ENCODE measurements at places on chromosomes 5 and 9. TPM values are rescaled to one million over a fixed set of nuclear protein-coding genes. Genes with fewer than 3 reads are reported as not detected.

NDUFS6 gene
- polyA plus RNA-seq: 108 TPM

MXD3 gene
- 16.5 TPM for polyA plus RNA-seq

FGF18 gene
- 6.5 TPM for polyA plus RNA-seq

EDIL3 gene
- polyA plus RNA-seq: 21.1 TPM

DNA sequence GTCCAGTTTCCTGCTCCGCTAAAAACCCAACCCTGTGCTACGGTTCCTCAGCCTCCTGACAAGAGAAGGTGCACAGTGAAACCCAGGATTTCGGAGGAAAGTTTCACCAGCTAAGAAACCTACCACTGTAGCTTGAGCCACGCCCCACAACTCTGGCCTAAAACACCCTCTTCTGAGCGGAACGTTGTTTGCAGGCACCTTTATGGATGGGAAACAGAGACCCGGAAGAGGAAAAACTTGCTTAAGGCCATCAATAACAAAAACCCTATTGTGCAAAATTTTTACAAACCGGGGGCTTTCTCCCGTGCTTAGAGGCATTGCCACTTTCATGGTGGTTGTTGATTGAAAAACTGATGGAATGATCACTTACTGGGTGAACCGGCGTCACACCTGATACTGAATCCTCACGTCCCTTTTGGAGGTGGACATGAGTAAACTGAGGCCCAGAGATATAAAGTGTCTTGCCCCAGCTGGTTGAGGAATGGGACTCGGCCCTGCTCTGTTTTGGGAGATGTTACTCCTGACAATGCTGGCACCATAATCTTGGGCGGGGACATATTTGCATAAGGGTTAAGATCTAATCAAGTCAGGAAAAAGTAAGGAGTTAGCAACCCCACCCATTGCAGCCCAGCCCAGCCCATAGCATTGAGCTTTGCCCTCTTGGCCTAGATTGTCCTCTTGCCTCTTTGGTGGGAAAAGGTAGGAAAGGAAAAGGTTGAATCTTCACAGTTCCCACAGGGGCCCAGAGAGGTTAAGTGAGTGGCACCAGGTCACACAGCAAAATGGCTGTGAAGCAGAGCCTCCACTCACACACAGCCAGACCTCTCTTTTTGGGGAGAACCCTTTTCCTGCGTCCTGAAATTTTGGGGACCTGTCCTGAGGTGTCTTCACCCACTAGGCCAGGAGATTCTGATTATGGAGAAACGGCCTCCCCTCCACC, 23.2 kb upstream of the PTGS1 start:
- peaks cover 31% of the 10 kb centered on the region for H3K27me3 ChIP-seq
- H3K4me3 ChIP-seq: peak overlapping the region; percentile 70
- peak; percentile 42 for DNase-seq
- H3K27ac ChIP-seq: no peak overlapping the region
- H3K36me3 ChIP-seq: no peaks in the 10 kb centered on the region
- peaks cover 12% of the 10 kb centered on the region for H3K4me1 ChIP-seq

DNA sequence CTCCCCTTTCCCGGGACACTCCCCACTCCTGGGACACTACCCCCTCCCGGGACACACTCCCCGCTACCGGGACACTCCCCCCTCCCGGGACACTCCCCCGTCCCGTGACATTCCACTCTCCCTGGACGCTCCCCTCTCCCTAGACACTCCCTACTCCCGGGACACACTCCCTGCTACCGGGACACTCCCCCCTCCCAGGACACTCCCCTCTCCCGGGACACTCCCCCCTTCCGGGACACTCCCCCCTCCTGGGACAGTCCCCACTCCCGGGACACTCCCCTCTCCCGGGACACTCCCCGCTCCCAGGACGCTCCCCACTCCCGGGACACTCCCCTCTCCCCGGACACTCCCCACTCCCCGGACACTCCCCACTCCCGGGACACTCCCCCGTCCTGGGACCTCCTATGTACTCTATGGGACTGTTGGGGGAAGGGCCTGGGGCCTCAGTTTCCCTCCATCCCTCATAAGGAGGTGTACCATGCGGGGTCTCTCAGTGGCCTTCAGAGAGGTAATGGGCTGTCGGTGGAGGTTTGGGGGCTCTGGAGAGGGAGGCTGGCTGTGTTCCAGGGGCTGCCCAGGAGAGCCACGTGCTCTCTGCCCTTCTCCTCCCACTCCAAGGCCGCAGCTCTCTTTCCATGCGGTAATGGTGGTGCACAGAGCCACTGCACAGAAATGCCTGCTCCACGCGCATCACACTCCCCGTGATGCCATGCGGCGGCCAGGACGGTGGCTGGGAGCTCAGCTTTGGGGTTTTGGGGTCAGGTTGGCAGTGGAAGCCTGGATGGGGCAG, 96.2 kb downstream of the RXRA start:
- peak; percentile 73 for DNase-seq
- H3K27ac ChIP-seq: no peak overlapping the region
- no peaks in the 10 kb centered on the region for H3K4me1 ChIP-seq
- H3K36me3 ChIP-seq: no peaks in the 10 kb centered on the region
- H3K4me3 ChIP-seq: no peak overlapping the region
- no peaks in the 10 kb centered on the region for H3K27me3 ChIP-seq

DNA sequence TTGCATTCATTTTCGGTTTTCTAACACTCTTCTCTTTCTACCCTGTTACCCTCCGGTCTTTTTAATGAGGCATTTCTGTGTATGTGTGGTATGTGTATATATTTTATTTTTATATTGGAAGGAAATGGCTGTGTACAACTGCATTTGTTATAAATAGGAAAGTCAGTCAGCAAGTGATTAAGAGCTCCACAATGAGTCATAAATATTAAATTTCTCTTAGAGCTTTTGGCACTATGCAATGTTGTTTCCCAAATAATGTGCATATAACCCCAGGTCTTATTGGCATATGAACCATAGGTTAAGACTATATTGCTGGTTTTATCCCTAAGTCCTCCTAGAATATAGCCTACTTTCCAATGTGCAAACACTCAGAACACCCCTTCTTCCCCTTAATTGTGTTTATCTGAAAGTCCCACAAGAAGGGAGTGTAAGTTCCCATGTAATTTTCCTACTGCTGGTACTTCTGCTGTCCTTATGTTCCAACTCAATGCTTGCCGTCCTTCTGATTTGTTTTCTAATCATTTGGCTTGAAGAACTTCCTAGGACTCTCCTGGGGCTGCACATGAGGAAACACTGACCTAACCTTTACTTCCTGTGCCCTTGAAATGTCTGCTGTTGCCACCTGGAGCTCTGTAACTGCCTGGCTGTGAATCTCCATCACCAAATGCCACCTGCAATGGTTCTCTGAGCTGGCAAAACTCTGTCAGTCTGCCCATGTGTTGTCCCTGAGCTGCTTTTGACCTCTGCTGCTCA, 65.5 kb upstream of the PCSK5 start:
- H3K4me3 ChIP-seq: no peak overlapping the region
- DNase-seq: no peak
- no peaks in the 10 kb centered on the region for H3K4me1 ChIP-seq

DNA sequence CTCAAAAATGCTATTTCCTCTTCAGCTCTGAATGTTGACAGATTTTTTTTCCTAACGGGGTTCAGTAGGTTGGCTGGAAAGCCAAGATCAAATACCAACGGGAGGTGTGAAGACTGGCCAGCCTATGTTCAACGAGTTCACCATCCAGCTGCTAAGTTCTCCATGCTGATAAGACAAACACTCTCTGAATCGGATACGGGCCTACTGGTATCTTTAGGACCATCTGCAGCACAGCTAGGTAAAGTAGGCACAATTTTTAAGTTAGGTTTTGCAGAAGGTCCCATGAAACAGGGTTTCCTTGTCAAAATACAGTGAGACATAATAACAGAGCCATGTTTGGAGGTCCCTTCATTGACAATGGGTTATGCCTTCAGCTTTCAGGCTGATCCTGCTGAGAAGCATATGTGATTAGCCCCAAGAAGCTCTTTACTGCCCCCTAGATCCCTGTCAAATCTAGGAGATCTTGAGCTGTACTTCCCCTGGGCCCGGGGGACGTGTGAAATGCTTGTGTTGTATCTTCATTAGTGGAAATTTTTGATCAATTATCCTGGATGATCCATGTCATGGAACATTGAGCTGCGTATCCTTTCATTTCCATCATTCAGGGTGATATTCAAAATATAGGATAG, 60.6 kb downstream of the PGM5 start:
- H3K27me3 ChIP-seq: no peaks in the 10 kb centered on the region
- no peak for DNase-seq
- no peaks in the 10 kb centered on the region for H3K4me1 ChIP-seq
- H3K4me3 ChIP-seq: no peak overlapping the region

DNA sequence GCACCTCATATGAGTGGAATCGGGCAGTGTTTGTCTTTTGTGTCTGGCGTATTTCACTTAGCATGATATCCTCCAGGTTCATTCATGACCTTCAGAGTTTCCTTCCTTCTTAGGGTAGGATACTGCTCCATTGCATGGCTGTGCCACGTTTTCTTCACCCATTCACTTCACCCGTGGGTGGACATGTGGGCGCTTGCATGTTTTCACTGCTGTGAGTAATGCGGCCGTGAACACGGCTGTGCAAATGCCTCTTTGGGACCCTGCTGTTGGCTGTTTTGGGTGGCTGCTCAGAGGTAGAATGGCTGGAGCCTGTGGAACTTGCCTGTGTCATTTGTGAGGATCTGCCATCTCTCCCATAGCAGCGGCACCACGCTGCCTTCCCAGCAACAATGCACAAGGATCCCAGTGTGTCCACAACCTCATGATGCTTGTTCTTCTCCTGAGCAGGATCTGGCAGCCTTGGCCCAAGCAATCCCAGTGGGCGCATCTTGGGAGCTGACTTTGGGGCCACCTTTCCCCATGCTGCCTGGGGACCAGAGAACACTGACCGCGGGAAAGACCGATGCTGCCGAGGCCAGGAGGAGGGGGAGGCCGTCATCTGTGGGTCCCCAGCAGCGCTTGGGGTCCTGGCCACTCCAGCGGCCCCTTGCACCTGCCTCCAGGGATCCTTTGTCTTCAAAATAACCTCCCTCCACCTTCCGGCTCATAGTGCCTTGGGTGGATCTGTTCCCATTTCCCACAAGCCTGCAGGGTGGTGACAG, 2.3 kb upstream of the SCGB3A1 start:
- peaks cover 50% of the 10 kb centered on the region for H3K27me3 ChIP-seq
- H3K27ac ChIP-seq: no peak overlapping the region
- no peak for DNase-seq
- peaks cover 8% of the 10 kb centered on the region for H3K4me1 ChIP-seq
- no peaks in the 10 kb centered on the region for H3K36me3 ChIP-seq
- no peak overlapping the region for H3K4me3 ChIP-seq

DNA sequence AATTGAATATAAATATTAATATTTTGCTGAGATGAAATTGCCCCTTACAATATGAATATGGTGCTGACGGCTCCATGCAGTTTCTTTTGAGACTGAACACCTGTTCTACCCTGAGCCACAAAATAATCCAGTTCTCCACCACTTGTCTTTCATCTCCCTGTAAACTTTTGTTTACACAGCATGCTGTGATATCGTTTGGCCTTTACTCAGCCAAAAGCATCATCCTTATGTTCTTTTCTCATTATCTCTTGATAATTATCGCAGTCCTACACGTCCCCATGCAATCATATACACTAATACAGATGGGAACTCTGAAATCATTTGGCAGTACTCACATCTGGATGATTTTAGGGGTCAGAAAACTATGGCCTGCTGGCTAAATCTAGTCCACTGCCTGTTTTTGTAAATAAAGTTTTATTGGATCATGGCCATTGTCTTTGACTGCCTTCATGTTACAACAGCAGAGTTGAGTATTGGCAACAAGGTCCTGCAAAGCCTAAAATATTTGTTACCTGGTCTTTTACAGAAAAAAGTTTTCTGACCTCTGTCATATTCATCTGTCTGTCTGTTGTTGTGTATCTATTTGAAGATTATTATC, 53.3 kb downstream of the AOPEP start:
- H3K27me3 ChIP-seq: no peaks in the 10 kb centered on the region
- no peak overlapping the region for H3K4me3 ChIP-seq
- DNase-seq: no peak
- no peak overlapping the region for H3K27ac ChIP-seq
- H3K4me1 ChIP-seq: no peaks in the 10 kb centered on the region

- H3K27ac ChIP-seq: no peak overlapping the region
- DNase-seq: no peak
- H3K4me3 ChIP-seq: no peak overlapping the region
- no peaks in the 10 kb centered on the region for H3K27me3 ChIP-seq
- H3K36me3 ChIP-seq: no peaks in the 10 kb centered on the region
These were observed 1716.1 kb upstream of the C9orf72 start for GRCh38 chr9:29289365-29289764.

GRCh38 chr9:82410306-82410705, 421.7 kb downstream of the SPATA31D1 start:
- H3K4me3 ChIP-seq: no peak overlapping the region
- DNase-seq: peak; percentile 34
- H3K4me1 ChIP-seq: peaks cover 19% of the 10 kb centered on the region
- peak overlapping the region; percentile 45 for H3K27ac ChIP-seq
- H3K27me3 ChIP-seq: no peaks in the 10 kb centered on the region

- H3K27me3 ChIP-seq: no peaks in the 10 kb centered on the region
- peak overlapping the region; percentile 94 for H3K27ac ChIP-seq
- H3K4me1 ChIP-seq: peaks cover 37% of the 10 kb centered on the region
- DNase-seq: peak; percentile 54
- no peak overlapping the region for H3K4me3 ChIP-seq
These were observed 193.6 kb downstream of the GLIS3 start for GRCh38 chr9:4106081-4106759.

- H3K4me3 ChIP-seq: no peak overlapping the region
- H3K36me3 ChIP-seq: no peaks in the 10 kb centered on the region
- DNase-seq: peak; percentile 58
- H3K4me1 ChIP-seq: no peaks in the 10 kb centered on the region
These were observed 791.9 kb upstream of the CDH6 start for GRCh38 chr5:30401479-30402058.

GRCh38 chr5:166251786-166252185, 2039.7 kb upstream of the WWC1 start:
- H3K4me1 ChIP-seq: no peaks in the 10 kb centered on the region
- H3K36me3 ChIP-seq: no peaks in the 10 kb centered on the region
- DNase-seq: peak; percentile 11
- no peak overlapping the region for H3K4me3 ChIP-seq

- H3K27me3 ChIP-seq: no peaks in the 10 kb centered on the region
- H3K4me1 ChIP-seq: no peaks in the 10 kb centered on the region
- no peak overlapping the region for H3K27ac ChIP-seq
- no peak for DNase-seq
- H3K36me3 ChIP-seq: no peaks in the 10 kb centered on the region
These were observed 18.4 kb upstream of the GSN start for GRCh38 chr9:121249563-121249962.

DNA sequence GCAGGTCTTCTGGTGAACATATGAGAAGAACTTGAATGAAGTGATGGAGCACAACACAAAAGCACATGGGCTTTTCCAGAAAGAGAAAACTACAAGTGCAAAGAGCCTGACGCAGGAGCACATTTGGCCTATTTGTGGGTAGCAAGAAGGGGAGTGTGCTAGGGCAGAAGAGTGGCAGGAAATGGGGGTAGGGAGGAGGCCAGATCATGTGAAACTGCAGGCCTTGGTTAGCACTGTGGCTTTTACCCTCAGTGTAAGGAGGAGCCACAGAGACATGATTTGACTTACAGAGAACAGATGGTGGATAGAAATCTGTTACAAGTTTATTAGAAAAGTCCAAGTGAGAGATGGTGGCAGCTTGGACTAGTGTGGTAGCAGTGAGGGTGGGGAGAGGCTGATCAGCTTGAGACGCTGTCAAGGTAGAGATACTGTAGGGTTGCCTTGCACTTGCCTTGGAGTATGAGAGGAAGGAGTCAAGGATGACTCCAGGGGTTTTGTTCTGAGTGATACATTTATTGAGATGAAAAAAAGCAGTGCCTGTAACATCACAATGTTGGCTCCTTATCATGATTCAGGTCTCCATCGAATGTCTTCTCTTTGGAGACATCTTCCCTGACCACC, 126.7 kb downstream of the PPP2R2B start:
- DNase-seq: no peak
- no peaks in the 10 kb centered on the region for H3K4me1 ChIP-seq
- H3K4me3 ChIP-seq: no peak overlapping the region
- H3K27me3 ChIP-seq: no peaks in the 10 kb centered on the region
- H3K27ac ChIP-seq: no peak overlapping the region
- no peaks in the 10 kb centered on the region for H3K36me3 ChIP-seq
